ENCODE measurements at places on chromosomes 3 and 15.
A peak's percentile ranks its signal among the peaks of the same experiment; 100 is the strongest.

DNA sequence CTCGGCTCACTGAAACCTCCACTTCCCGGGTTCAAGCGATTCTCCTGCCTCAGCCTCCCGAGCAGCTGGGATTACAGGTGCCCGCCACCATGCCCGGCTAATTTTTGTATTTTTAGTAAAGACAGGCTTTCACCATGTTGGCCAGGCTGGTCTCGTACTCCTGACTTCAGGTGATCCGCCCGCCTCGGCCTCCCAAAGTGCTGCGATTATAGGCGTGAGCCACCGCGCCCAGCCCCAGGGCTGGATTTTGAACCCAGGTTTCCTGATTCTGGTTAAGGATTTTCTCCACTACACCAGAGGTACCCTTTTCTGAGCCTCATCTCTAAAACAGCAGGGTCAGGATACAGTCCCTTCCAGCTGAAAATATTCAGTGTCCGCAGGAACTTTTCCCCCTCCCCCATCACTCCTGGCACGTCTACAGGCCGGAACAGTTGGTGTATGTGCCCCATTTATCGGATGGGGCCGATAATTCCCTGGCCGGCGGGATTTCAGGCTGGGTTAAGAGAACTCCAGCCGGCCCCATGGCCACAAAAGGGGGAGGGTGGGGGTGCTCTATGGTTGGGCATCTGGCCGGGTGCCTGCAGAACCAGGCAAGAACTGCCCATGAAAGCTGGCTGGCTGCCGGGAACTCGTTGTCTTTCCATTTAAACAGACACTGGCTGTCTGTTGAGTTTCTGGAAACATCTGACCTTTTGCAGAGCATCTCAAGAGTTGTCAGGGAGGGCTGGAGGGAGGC is 26.8 kb upstream of the SEMA4B start:
- no peak for DNase-seq

GRCh38 chr15:65285291-65286068 is 1.2 kb downstream of the PARP16 start:
- no peak for DNase-seq

DNA sequence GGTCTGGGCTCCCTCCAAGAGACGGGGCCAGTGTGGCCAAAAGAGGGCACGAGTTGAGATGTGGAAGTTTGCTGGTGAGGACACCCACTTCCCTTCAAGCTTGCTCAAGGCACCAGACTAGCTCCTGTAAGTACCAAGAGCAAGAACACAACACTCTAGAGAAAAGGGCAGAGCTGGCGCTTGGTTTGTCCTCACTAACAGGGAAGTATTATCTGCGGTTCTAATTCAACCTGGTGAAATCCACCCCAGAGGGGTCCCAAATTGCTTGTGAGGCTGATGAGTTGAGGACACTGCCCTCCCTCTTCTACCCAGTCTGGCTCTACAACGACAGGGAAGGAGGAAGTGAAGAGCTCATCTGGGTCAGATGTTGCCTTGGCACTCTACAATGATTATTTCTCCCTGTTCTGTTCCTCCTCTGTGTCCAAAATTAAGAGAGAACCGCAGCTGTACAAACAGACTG is 16.9 kb upstream of the FSIP1 start:
- DNase-seq, result no peak

DNA sequence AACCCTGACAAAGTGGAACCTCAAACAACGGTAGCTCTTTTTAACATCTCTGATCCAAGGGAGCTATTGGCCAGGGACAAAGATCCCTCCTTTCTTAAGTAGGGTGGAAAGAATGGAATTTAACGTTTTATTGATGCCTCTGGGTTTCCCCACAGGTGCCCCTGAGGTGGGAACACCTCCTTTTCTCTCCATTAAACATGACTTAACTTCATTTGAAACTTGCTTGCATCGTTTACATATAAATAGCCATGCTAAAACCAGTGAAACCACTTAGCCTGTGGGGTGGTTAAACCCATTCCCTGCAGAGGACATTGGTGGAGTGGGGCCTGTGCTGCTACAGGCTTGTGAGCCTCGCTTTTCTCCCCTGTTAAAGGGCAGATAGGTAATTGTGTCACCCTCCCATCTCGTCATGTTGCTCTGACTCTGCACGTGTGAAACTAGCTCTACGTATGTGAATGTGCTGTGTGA is 9.7 kb downstream of the CGNL1 start:
- DNase-seq, result no peak

- peak; percentile 60 for DNase-seq
Measured at GRCh38 chr15:51736751-51737521, 519 bp downstream of the LYSMD2 start.

- DNase-seq, result no peak
Measured at GRCh38 chr3:5036858-5037257, 57.6 kb downstream of the BHLHE40 start.

GRCh38 chr3:146577662-146578061 is 27.5 kb downstream of the PLSCR5 start:
- peak; percentile 24 for DNase-seq

DNA sequence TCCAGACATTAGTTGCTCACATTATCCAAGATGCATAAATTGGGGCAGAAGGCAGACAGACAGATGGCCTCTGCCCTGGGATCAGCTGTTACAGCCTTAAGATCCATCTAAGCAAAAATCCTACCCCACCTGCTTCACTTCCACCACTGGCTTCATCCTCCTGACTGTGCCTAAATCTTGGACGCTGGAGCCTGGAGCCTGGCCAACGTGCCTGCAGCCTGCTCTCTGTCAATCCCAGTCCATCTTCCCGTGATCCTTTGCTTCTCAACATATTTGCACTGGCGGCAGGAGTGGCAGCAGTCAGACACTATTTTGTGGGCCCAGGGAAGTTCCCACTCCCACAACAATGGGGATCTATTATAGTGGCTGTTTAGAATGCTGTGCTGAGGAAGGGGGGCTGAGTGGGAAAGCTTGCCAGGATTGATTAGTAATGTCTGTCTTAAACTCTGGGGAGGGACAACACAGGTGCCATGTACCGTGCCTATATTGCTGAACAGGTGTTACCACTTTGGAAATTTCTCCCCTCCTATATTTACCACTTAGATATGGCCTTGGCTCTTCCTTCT is 121.2 kb downstream of the MEGF11 start:
- no peak for DNase-seq

- no peak for DNase-seq
Measured at GRCh38 chr3:117630885-117631284, 921.3 kb downstream of the TUSC7 start.

GRCh38 chr15:34301058-34301457 is 36.5 kb downstream of the SLC12A6 start:
- no peak for DNase-seq

Data from activated CD8-positive, alpha-beta memory T cell treated with anti-CD3 and anti-CD28 coated beads, Interleukin-2, amount 50 U/mL, for 4 hours (primary cell).